ENCODE measurements at places on chromosomes 1 and 21.

DNA sequence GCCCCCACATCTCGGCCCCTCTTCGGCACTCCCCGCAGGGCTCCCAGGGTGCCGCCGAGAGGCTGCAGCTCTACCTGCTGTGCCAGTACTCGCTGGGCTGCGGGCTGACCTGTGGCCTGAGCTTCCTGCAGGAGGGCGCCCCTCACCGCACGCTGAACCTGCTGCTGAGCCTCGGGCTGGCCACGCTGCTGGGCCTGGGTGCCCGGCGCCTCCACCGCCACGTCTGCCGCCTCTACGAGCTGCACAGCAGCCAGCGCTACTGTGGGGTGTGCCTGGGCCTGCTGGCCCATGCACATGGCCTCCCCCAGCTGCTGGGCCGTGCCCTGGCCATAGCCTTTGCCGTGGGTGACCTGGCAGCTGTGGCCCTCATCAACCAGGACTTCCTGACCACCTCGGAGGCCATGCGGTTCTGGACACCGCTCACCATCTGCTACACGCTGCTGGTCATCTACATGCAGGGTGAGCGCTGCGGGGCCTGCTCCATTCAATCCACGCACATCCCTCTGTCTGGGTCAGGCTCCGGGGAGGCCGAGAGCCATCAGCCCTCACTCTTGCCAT is 1.9 kb downstream of the TMEM82 start:
- DNase-seq, result no peak

- peak; percentile 77 for DNase-seq
Observed at GRCh38 chr1:115090186-115090490, 835 bp upstream of the TSPAN2 start.

DNA sequence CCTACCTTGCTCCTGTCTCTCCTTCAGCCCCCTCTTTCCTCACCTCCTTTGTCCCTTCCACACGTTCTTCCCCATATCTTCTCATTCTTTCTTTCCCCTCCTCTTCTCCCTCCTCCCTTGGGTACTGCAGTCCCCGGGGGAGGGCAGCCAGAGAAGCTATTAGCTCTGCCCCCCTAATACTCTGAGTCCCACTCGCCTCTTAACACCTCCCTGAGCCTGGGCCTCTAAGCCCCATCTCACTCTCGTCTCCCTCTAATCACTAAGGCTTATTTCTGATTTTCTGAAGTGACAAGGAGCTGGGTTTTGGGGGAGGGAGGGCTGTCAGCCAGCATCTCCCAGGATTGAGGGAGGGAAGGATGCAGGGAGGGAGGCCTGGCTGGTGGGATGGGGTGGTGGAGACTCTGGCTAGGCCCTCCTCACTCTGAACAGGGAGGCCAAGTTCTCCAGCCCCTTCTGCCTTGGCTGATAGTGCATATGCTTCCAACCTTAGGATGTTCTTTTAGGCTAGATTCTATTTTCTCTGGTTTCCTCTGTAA is 25.6 kb upstream of the DMBX1 start:
- DNase-seq, result no peak

DNA sequence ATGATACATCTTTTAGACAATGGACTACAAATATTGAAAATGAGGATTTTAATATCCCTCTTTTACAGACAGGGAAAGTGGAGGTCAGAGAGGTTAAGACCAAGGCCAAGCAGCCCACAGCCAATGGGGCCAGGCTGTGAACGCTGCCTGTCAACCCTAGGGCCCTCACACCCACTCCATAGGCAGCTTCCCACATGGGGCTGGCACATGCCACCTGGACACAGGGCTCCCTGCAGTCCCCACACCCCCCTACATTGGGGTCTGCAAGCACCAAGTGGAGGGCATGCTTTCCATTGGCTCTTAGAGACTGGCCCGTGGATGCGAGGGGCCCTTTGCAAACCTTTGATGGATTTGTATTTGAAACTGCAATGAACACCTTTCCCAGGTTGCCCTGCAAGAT is 348.5 kb upstream of the VAMP3 start:
- no peak for DNase-seq

GRCh38 chr1:29504196-29504595 is 267.9 kb downstream of the PTPRU start:
- DNase-seq, result peak; percentile 26

DNA sequence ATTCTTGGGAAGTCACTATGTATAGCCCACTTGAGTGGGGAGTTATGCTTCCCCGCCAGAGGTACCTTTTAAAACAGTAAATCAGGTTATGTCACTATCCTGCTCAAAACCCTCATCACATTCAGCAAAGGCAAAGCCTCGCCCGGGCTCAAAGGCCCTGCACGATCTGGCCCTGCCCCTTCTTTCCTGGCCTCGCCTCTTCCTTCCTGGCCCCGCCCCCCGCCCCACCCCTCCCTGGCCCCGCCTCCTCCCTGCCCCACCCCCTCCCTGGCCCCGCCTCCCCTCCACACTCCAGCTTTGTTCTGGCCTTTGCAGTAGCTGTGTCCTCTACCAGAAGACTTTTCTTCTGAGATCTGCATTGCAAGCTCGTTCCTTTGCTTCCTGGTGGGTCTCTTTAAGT is 6.6 kb downstream of the LDLRAD2 start:
- peak; percentile 65 for DNase-seq

GRCh38 chr1:8813016-8813763 is 4.2 kb downstream of the RERE start:
- peak; percentile 33 for DNase-seq
